Central memory CD4-positive, alpha-beta T cell (primary cell): ENCODE measurements at places on chromosomes 3 and 15.

DNA sequence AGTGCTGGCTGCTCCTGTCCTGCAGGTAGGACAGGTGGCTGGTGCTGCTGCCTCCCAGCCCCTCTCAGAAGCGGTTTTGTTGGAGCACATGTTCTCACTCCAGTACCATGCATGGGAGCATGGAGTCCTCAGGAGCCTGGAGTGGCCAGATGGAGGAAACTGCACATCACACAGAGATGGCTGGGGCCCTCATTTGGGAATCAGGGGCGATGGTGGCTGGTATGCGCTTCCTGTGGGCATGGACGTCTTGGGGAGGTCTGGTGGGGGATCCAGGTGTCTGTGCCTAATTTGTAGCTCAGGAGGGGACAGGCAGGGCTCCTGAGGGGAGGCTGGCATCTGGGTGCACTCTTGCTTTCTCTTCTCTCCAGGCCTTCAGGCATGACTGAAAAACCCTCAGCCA lies 168.2 kb downstream of the KLF13 start:
- DNase-seq: no peak

- DNase-seq: peak; percentile 94
Measured at GRCh38 chr3:15205934-15206661, at the start of gene CAPN7. Gene CAPN7 (plus strand): TSS chr3:15206246. CDS start chr3:15206496, 250 bp downstream.

- no peak for DNase-seq
Measured at GRCh38 chr3:160125258-160125657, 100.0 kb upstream of the C3orf80 start.

GRCh38 chr3:105857601-105858000 lies 11.2 kb downstream of the CBLB start:
- DNase-seq: no peak

DNA sequence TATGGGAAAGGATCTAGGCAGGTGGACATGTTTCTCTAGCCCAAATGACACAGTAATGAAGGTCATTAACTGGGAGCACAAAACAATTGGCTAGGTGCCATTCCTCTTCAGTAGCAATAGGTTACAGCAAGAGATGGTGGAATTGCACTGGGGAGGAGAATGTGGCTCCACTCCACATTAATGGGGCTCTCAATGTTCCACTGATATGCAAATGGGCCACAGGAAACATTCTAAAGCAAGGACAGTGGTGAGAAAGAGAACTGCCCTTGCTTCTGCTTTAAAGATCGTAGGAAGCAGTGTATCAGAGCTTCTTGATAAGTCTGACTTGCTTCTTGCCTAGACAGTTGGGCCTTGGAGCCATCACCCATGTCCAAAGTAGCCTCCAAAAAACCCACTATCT lies 271.4 kb upstream of the PPP2R3A start:
- no peak for DNase-seq

DNA sequence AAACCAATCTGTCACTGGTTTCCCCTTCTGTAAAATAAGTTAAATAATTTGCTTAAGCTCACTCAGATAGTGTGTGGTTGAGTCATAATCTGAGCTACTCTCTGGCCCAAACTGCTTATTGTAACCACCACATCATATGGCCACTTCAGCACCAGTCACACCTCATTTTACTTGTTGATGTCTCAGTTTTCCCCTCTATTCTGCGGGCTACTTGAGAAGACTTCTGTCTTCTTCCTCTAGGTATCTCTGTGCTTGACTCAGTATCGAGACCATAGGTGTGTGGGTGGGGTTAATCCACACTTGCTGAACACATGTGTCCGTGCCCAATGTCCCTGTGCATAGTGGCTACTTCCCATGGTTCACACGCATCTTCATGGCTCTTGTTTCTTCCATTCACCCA lies 32.9 kb downstream of the CRYGS start:
- no peak for DNase-seq

- no peak for DNase-seq
Measured at GRCh38 chr3:55434789-55435188, 52.3 kb downstream of the WNT5A start.

DNA sequence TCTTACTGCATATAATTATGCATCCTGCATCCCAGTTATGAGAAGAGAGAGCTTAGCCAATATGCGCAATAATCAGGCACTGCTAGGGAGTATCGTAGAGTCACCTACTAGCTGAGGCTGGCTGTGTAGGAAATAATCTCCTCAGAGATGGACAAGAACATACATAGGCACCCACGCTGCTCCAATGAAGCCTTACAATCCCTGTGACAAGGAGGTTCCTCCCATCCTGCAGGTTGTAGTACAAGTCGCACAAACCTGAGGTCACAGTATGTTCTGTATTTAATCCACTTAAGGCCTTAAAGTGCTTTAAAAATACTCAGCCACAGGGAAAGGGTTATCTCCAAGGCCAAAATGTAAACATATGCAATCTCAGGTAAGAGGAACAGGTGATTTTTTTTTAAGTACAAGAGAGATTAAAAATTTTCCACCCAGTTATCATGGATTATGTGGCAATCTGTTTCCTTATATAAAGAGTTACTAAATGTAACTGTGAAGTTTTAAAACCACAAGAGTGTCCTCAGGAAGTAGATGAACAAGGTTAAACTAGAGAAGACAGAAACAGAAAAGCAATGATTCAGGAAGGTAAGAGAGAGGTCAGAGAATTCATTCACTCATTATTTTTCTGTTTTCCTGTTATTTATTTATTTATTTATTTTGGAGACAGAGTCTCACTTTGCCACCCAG lies 7.5 kb upstream of the COLQ start:
- DNase-seq: no peak

DNA sequence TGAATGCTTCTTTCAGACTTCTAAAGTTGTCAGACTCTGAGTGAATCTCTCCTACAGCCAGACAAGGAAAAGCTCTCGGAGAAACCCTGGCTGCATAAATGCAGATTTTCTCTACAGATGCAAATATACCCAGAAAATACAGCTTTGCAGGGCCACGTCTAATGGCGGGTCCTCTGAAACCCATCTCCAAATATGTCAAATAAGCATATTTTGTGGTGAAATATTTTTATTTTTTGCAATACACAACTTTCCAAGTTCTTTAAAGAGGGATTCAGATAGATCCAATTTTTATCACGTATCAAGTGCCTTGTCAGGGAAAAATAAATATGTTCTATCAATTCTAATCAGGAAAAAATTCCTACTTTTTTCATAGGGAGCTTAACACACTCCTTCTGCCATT lies 229.4 kb downstream of the SI start:
- no peak for DNase-seq

GRCh38 chr3:34056951-34057390 lies 258.5 kb downstream of the PDCD6IP start:
- no peak for DNase-seq

DNA sequence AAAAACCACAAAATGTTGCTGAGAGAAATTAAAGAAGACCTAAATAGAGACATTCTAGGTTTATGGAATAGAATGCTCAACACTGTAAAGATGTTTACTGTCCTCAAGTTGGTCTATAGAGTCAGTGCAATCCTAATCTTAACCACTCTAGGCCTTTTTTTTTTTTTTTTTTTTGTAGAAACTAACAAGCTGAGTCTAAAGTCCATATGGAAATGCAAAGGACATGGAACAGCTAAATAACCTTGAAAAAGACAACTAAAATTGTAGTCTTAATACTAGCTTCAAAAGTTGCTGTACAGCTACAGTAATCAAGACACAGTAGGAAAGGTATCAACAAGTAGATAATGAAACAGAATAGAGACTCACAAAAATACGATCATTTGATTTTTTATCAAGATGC lies 32.9 kb downstream of the CDV3 start:
- DNase-seq: no peak

DNA sequence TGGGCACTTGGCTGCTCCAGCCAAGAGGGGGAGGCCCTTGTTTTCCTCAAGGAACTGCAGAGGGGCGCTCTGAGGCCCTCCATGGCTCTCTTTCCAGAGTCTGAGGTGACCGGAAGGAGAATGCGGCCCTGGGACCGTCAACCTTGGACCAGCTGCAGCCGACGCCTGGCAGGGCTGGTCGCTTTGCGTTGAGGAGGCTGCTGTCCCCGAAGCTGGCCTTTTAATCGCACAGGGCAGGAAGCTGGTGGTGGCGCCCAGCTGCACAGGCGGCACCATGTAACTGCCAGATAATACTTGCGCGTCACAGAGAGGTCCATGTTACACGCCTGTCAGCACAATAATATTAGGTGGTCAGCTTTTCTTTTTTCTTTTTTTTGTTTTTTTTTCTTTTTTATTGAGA lies 875 bp upstream of the HLTF start:
- DNase-seq: no peak

- DNase-seq: no peak
Measured at GRCh38 chr3:58564456-58565160, 12.6 kb downstream of the FAM107A start.

DNA sequence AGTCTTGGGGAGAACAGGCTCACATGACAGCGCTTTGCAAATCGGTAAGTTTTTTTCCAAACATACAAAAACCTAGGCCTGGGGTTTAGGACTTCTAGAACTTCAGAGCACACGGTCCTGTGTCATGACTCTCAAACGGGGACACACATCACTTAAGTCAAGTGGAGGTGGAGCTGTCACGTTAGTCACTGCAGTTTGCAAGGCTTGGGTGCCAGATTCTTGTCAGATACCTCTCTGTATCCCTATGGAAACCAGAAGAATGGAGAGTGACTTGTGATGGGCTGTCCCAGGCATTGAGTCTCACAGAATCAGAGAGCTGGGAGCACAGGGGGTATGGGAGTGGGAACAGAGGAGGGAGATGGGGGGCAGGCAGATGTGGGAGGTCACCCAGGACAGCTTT lies 64.8 kb downstream of the DUT start:
- no peak for DNase-seq

GRCh38 chr15:101441696-101442095 lies 47.8 kb downstream of the PCSK6 start:
- no peak for DNase-seq

DNA sequence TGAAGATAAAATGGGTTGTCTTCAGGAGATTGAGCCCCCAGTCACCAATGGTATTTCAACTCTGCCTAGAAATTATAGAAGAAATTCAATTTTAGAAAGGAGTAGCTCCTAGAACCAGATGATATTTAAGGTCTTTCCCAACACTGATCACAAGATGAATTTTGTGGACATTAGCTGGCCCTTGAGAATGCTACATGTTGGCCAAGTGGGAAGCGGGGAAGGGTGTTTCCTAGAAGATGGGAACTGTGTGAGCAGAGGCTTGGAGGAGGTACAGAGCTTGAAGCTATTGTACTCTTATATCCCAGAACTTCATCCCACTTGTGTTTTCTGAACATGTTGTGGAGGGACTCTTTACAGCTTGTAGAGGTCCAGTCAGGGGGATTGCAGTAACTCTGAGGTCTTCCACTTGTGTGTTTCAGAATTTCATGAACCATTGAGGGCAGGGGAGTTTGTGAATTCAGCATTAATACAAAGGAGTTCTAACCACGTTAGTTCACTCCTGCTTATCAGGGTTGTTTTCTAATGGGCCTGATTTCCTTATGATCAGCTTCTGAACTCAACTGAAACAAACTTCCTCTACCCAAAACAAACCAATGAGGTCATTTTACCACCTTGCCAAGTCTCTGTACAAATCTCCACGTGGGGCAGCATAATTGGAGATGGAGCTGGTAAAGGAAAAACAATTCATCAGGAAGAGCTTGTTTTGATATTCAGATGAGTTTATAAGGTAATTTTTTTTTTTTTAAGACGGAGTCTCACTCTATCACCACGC lies 152.6 kb upstream of the TPM1 start:
- DNase-seq: no peak

DNA sequence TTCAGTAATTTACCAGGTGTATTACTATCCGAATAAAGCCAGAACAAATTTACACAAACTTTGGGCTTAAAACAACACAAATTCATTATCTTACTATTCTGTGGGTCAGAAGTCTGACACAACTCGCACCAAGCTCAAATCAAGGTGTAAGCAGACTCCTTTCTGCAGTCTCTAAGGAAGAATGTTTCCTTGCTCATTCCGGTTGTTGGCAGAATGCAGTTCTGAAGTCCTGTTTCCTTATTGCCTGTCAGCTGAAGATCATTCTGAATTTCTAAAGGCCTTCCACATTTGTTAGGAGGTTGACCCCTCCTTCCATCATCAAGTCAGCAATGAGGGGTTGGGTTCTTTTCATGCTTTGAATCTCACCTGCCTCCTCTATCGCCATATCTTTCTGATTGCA lies 183.2 kb downstream of the FHIT start:
- DNase-seq: no peak

GRCh38 chr3:168813225-168813802 lies 717.6 kb upstream of the GOLIM4 start:
- DNase-seq: no peak

GRCh38 chr15:57592426-57592825 lies 722 bp downstream of the MYZAP start:
- no peak for DNase-seq

- DNase-seq: no peak
Measured at GRCh38 chr15:101556273-101556672, 66.8 kb upstream of the PCSK6 start.

GRCh38 chr3:176041812-176042211 lies 1155.5 kb downstream of the TBL1XR1 start:
- DNase-seq: no peak

- no peak for DNase-seq
Measured at GRCh38 chr15:83081256-83082014, 14.4 kb upstream of the BTBD1 start.

DNA sequence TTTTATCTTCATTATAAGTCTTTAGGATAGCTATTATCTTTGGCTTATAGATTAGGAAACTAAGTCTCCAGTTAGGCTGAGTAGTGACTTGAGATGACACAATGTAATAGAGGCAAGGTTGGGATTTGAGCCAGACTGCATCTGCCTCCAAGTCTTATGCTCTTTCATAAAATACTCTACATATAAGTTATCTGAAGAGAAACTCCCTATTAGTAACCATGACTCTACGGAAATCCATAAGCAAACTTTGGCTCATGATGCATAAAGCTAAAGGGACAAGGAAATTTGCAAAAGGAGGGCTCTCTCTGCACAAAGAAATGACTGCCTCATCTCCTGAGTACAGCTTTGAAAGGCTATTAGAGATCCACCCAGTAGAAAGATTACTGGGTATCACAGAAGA lies 77.6 kb upstream of the FRMD4B start:
- no peak for DNase-seq

DNA sequence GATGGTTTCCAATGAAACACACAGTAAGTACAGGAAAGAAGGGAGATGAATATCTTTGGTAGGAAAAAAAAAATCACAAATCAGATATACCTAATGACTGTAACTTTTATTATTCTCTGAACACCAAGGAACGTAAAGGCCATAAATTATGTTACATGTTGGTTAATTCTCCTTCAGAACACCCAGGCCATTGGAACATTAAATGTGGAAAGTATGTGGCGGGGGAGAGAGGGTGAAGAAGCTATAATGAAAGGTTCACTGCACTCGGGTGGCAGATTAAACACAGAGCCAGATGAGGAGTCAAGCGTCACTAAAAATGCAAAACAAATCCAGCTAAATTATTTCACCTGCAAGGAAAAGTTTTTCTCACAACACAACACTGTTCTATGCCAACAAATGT lies 193.8 kb downstream of the FHIT start:
- DNase-seq: no peak

GRCh38 chr3:182136008-182136910 lies 424.5 kb downstream of the SOX2 start:
- no peak for DNase-seq

DNA sequence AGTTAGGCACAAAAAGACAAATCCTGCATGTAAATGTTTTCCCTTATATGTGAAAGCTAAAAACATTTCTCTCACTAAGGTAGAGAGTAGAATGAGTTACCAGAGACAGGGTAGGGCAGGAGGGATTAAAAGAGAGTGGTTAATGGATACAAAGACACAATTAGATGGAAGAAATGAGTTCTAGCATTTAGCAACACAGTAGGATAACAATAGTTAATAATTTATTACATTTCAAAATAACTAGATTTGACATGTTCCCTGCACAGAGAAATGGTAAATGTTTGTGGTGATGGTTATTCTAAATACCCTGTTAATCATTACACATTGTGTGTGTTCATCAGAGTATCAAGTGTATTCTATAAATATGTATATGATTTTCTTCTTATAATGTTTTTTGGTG lies 1400.7 kb downstream of the OTOL1 start:
- DNase-seq: no peak
